ENCODE measurements at places on chromosomes 6 and 20.

- no peak for DNase-seq
Observed at GRCh38 chr6:148147463-148147830, 195.2 kb upstream of the SASH1 start.

GRCh38 chr6:130778946-130779657 is 48.1 kb upstream of the SMLR1 start:
- no peak for DNase-seq

DNA sequence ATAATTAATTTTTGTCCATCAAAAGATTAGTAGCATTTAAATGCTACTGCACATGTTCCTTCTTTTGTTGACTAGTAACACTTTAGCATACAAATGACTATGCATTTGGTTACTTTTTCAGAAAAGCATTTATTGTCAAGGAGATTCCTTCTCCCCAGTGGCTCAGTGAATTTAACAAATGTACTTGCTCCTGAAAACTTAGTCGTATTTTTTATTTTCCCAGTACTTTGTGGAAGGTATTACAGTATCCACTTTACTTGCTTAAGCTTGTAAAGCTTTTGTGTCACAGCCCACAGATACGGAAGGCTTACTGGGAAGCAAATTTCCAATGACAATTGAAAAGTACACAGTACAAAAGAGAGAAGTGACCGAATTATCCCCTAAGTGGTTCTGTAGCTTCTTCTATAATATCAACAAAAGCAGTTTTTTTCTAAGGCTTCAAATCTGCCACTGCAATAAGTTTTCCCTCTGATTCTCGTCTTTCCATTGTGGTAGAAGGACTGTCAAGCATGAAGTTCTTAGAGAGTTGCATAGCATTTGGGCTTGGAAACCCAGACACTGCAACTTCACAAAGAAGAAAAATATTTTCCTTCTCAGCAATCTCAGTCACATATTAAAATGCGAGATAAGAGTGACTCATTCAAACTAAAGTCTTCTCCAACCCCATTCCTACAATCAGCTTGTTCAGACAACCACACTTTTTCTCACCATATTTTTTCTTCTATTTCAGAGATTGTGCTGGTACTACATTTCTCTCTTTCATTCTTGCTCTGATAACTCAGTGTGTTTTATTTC is 431.2 kb downstream of the GRIK2 start:
- DNase-seq: no peak

GRCh38 chr6:150766201-150766997 is 99.1 kb upstream of the MTHFD1L start:
- DNase-seq: no peak

- DNase-seq: peak; percentile 97
Observed at GRCh38 chr6:149545754-149546471, at the start of gene PPIL4. PPIL4 (minus strand) TSS chr6:149546043; CDS start chr6:149546005, 38 bp downstream.

DNA sequence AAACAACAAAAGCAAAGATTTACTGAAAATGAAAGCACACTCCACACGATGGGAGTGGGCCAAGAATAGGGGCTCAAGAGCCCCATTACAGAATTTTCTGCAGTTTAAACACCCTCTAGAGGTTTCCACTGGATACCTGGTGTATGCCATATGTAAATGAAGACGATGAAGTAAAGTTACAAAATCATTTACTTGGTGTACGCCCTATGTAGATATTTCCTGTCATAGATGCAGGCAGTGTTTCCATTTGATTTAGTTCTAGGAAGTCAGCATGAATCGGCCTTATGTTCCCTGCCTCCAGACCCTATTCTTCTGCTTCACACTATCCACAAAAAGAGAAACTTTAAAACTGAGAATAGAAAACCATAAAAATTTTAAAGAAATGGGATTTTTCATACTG is 404.4 kb upstream of the GJE1 start:
- no peak for DNase-seq

GRCh38 chr6:143821359-143821758 is 21.8 kb upstream of the LTV1 start:
- DNase-seq: no peak

- no peak for DNase-seq
Observed at GRCh38 chr20:34774886-34775285, 50.6 kb downstream of the NCOA6 start.

- no peak for DNase-seq
Observed at GRCh38 chr6:13072686-13073347, 255.5 kb downstream of the TBC1D7 start.

GRCh38 chr6:161744211-161745067 is 470.6 kb upstream of the AGPAT4 start:
- no peak for DNase-seq

- DNase-seq: no peak
Observed at GRCh38 chr20:33160681-33161080, 7.3 kb upstream of the BPIFA2 start.

DNA sequence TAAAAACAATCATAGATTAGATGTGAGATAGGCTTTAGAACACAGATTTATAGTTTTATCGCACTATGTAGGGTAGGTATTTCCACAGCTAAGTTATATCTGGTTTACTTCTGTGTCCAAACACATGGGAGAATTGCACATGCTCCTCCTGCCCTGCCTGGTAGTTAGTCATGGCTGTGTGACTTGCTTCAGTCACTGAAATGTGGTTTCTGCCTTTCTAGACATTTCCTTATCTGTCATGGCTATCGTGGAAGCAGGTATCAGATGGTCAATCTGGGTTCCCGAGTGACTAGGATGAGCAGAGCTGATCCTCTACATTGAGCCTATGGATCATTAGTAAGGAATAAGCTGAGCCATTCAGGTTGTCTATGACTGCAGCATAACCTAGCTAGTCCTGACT is 117.8 kb upstream of the GMDS start:
- no peak for DNase-seq

- no peak for DNase-seq
Observed at GRCh38 chr6:6688951-6689350, 100.4 kb downstream of the LY86 start.

DNA sequence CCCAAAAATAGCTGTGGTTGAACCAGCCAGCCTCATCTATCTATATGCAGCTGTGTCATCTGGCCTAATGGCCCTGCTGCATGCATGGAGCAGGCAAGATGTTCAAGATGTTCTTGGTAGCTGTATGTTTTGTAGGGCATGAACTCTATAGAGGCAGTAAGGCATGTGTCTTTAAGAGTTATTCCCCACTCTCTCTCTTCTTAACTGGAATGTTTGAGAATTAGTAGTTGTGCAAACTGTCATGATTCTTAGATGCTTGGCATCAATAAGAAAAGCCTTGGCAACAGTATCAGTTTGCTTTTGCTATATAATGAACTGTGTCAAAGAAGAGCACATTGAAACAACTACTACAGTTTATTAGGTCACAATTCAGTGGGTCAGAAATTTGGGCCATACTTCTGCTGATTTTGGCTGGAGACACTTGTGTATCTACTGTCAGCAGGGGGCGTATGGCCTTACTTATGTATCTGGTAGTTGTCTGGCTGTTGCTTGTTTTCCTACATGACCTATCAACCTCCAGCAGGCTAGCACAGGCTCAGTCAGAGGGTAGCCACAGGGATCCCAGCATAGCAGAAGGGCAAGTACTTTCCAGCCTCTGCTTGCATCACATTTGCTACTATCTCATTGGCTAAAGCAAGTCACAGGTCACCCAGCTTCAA is 56.1 kb upstream of the LAMP5 start:
- DNase-seq: no peak

DNA sequence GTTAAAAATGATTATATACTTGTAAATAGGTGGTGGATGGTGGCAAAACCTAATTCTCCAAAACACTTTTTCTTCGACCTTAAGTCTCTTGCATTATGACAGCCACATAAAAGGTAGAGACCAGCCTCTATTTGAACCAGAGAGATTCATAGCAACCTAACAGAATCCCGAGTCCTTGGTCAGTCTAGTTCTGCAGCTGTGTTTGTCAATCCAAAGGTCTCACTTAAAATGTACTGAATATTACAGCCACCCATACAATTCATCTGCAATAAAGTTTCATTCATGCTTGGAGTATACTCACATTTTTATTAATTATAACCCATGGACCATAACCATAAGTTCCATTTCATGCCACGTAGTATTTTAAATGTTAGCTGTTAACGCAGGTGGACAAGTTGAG is 87.2 kb downstream of the EPM2A start:
- DNase-seq: no peak

DNA sequence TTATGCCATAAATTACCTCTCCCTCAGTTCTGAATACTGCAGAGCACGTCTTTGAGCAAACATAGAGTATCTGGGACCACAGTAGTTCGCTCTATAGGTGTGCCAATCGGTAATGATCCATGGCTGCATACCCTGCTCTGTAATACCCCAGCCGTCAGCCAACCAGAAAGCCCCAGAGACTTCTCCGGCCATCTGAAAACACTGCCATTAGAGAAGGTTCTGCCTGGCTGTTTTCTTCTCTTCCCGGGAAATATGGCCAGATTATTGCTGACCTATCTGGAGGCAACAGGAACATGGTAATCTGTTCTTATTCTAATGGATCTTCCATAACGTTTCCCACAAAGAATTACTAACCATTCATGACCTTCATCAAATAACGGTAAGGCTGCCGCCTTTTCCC is 139.9 kb downstream of the RPS12 start:
- DNase-seq: no peak

DNA sequence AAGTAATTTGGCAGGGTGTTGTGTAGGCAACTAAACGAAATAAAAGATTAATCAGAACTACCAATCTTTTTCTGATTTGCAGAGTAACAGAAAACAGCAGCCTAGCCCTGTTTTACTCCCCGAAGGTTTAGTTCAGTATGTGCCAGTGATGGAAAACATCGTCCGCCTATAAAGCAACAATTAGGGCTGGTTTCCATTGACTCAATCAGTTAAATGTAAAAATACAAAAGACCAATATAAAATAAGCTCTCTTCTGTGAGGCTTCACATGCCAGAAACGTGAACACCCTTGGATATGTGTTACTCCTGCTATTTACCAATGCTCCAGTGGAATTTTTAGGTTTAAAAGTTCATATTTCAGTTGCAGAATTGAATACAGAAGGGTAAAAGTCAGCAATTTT is 210.5 kb upstream of the RSPO3 start:
- no peak for DNase-seq

Data from CD4-positive, alpha-beta T cell treated with Interferon alpha-2 for 1 hour (primary cell).